CD14-positive monocyte (primary cell): ENCODE measurements at places on chromosomes 12 and 14. TPM values are rescaled to one million over a fixed set of nuclear protein-coding genes. Genes with fewer than 3 reads are reported as not detected.

DNA sequence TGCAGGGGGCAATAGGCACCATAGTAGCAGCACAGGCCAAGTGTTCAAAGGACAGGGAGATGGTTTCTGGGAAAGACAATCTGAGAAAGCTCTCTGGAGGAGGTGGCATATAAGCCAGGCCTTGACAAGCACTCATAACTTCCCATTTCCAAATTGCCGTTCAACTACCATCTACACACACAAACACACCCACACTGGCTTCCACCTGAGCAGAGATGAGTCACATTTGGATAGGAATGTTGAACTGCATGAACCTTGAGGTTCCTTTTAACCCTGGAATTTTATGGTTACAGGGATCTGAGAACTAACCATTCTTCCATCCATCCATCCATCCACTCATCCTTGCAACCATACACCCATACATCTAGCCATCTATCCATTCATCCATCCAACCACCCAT is 86.6 kb downstream of the KSR2 start:
- no peak overlapping the region for H3K27ac ChIP-seq
- H3K36me3 ChIP-seq, result no peaks in the 10 kb centered on the region

GRCh38 chr14:32366256-32366879 is 37.3 kb downstream of the AKAP6 start:
- H3K4me1 ChIP-seq, result no peaks in the 10 kb centered on the region
- H3K27ac ChIP-seq, result no peak overlapping the region
- DNase-seq, result no peak
- H3K27me3 ChIP-seq, result no peaks in the 10 kb centered on the region
- H3K4me3 ChIP-seq, result no peak overlapping the region

DNA sequence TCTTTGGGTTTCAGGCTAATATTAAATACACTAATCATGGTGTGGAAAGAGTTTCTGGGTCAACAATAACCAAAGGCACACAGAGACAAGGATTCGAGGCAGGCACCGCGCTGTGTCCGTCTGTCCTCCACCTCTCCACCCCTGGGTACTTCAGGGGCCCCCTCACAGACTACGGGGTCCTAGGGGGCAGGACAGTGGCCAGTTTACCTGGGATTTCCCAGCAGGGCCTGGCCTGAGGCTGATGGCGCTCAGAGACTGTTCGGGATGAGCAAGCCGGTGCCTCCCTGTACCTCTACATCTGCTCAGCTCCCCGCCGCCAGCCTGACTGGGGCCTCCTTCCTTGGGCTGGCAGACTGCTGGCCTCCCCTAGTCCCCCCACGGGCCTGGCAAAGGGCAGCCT is 18.1 kb upstream of the EIF5 start:
- H3K36me3 ChIP-seq, result no peaks in the 10 kb centered on the region
- H3K27ac ChIP-seq, result no peak overlapping the region
- no peaks in the 10 kb centered on the region for H3K27me3 ChIP-seq
- no peak overlapping the region for H3K4me3 ChIP-seq

Gene TEX52
- polyA plus RNA-seq, result not detected

DNA sequence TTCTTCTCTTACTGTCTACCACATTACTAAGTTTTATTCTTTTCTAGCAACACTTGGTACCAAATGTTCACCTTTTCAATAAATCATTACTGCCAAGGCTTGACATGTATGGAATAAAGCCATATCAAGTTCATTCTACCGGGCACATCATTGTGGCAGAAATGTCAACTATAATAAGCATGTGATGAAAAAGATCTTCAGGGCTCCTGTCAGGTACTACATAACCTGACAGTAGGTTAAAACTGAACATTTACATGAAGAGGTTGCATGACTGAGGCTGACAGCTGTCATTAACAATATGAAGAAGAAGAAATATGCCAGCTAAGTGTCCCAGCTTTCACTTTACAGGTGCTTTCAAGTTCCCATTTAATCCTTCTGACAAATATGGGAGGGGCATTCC is 178.9 kb downstream of the KCNH5 start:
- H3K27me3 ChIP-seq, result no peaks in the 10 kb centered on the region
- H3K36me3 ChIP-seq, result no peaks in the 10 kb centered on the region
- H3K27ac ChIP-seq, result no peak overlapping the region
- no peaks in the 10 kb centered on the region for H3K4me1 ChIP-seq
- no peak for DNase-seq
- H3K4me3 ChIP-seq, result no peak overlapping the region

DNA sequence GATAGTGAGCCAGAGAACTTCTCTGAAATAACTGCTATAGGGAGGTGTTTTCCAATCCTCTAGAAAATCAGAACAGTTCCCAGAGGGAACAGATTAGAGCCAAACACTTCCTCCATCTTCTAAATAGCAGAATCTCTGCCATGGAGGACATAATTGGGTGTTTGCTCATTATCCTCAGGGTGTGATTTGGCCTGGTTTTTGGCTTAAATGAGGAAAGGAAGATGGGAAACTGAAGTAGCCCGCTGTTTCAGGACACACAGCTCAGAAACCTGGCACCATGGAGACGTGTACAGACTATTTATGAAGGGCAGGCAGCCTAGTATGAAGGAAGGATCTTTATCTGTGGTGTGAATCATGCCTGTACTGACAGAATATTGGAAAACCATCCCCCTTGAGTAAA is 231.7 kb upstream of the PRKD1 start:
- H3K27me3 ChIP-seq, result no peaks in the 10 kb centered on the region
- H3K36me3 ChIP-seq, result no peaks in the 10 kb centered on the region
- H3K4me3 ChIP-seq, result no peak overlapping the region
- no peak for DNase-seq

DNA sequence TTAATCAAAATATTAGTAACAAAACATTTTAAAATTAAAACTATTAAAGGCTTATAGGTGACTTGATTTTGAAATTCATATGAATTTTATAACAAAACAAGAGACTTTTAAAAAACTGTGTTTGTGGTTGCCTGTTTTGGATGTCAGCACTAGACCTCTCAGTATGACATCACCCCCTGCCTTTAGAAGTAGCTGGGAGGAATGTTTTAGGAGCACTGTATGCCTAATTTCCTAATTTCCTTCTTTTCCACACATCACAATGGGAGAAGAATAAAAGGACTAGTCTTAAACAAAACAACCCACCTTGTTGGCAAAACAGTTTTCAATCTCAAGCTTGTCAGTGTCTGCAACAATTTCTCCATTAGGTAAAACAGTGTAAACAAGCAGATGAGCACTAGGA is 48.1 kb upstream of the PZP start:
- no peak overlapping the region for H3K27ac ChIP-seq
- H3K36me3 ChIP-seq, result no peaks in the 10 kb centered on the region
- H3K27me3 ChIP-seq, result no peaks in the 10 kb centered on the region

- no peak overlapping the region for H3K4me3 ChIP-seq
- no peak for DNase-seq
- no peaks in the 10 kb centered on the region for H3K36me3 ChIP-seq
- no peaks in the 10 kb centered on the region for H3K4me1 ChIP-seq
These were observed 11.9 kb upstream of the SLC2A13 start for GRCh38 chr12:40117818-40118217.

- no peak overlapping the region for H3K27ac ChIP-seq
- H3K36me3 ChIP-seq, result no peaks in the 10 kb centered on the region
- no peaks in the 10 kb centered on the region for H3K4me1 ChIP-seq
- H3K4me3 ChIP-seq, result no peak overlapping the region
These were observed 194.8 kb downstream of the CAPZA3 start for GRCh38 chr12:18932715-18933114.

DNA sequence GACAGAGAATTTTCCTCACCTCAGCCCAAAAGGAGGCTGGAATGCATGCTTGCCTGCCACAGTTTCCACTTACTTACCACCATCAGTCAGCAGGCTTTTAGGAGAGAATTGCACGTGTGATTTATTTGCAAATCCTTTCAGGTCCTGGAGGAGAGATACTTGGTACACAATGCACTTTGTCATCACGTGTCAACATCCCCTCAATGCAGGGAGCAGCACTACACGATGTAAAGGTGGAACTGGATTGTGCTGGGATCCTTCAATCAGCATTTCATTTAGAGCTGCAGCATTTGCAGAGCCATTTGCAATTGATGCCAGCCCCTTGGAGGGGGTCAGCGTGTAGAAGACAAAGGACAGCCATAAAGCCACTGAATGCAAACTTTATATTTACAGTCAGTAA is 218.1 kb downstream of the GLT1D1 start:
- DNase-seq, result no peak
- no peaks in the 10 kb centered on the region for H3K36me3 ChIP-seq
- H3K4me3 ChIP-seq, result no peak overlapping the region
- H3K27me3 ChIP-seq, result no peaks in the 10 kb centered on the region
- no peak overlapping the region for H3K27ac ChIP-seq

GRCh38 chr14:70981000-70981952 is 74.0 kb downstream of the PCNX1 start:
- H3K27ac ChIP-seq, result no peak overlapping the region
- peaks cover 49% of the 10 kb centered on the region for H3K36me3 ChIP-seq
- DNase-seq, result peak; percentile 17
- H3K4me1 ChIP-seq, result peaks cover 8% of the 10 kb centered on the region

GRCh38 chr12:90020881-90021280 is 312.2 kb upstream of the ATP2B1 start:
- no peaks in the 10 kb centered on the region for H3K4me1 ChIP-seq
- H3K4me3 ChIP-seq, result no peak overlapping the region
- H3K27me3 ChIP-seq, result no peaks in the 10 kb centered on the region

DNA sequence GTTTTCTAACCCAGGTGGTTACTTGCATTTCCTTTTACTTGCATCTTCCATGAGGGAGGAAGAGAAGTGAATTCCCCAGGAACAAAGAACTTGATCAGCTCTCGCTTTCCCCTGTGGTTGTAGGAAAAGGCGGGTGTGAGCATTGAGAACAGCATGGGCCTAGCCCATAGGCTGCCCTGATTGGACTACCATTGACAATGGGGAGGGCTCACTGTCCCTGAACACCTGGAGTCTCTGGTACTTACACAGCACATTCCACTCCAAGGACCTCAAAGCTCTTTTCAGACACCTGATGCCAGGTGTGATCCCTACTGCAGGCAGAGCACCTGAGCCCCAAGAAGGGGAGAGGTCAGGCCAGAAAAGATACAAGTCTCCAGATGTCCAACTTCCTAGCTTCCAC is 25.0 kb downstream of the MAX start:
- no peaks in the 10 kb centered on the region for H3K27me3 ChIP-seq
- H3K4me3 ChIP-seq, result no peak overlapping the region
- DNase-seq, result no peak
- peaks cover 95% of the 10 kb centered on the region for H3K4me1 ChIP-seq

Gene GSG1
- not detected in 2 replicates for polyA plus RNA-seq

DNA sequence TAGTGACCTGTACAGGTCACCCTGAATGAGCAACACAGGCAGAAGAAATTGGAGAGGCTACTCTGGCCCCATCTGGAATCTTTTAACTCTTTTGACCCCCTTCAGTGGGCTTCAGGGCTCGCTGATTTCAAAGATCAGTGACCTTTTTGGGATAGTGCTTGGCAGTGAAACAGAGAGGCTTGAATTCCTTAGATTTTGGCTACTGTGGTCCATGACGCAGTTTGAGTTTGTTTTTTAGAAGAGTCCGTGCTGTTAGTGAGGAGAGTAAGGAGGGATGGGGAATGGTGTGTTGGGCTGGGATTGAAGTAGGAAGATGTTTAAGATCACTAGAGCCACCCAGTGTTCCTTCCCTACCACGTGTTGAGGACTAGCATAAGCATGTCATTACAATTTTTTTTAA is 16.5 kb downstream of the TMEM30B start:
- no peak overlapping the region for H3K4me3 ChIP-seq
- H3K36me3 ChIP-seq, result no peaks in the 10 kb centered on the region
- no peak overlapping the region for H3K27ac ChIP-seq
- H3K27me3 ChIP-seq, result peaks cover 4% of the 10 kb centered on the region

GRCh38 chr14:98984719-98985041 is 287.3 kb downstream of the BCL11B start:
- H3K4me3 ChIP-seq, result no peak overlapping the region
- no peak for DNase-seq
- H3K27ac ChIP-seq, result no peak overlapping the region
- no peaks in the 10 kb centered on the region for H3K36me3 ChIP-seq
- H3K4me1 ChIP-seq, result no peaks in the 10 kb centered on the region

Gene IL26
- polyA plus RNA-seq, result not detected

GRCh38 chr14:60485598-60486251 is at the start of gene C14orf39:
Gene C14orf39 (minus strand): TSS chr14:60486063. CDS start chr14:60485078, 985 bp downstream.
- no peak for DNase-seq
- no peak within 1 kb of the TSS for H3K4me3 ChIP-seq
- peaks cover 70% of the 10 kb centered on the region for H3K27me3 ChIP-seq
- H3K36me3 ChIP-seq, result no peaks in the 10 kb centered on the region

GRCh38 chr12:31301311-31301710 is 24.6 kb downstream of the SINHCAF start:
- H3K27ac ChIP-seq, result no peak overlapping the region
- H3K27me3 ChIP-seq, result no peaks in the 10 kb centered on the region
- DNase-seq, result no peak
- peaks cover 75% of the 10 kb centered on the region for H3K36me3 ChIP-seq
- H3K4me3 ChIP-seq, result no peak overlapping the region

- DNase-seq, result no peak
- no peaks in the 10 kb centered on the region for H3K27me3 ChIP-seq
- no peaks in the 10 kb centered on the region for H3K4me1 ChIP-seq
- H3K27ac ChIP-seq, result no peak overlapping the region
- no peak overlapping the region for H3K4me3 ChIP-seq
These were observed 69.6 kb downstream of the GALNT8 start for GRCh38 chr12:4789776-4790175.

DNA sequence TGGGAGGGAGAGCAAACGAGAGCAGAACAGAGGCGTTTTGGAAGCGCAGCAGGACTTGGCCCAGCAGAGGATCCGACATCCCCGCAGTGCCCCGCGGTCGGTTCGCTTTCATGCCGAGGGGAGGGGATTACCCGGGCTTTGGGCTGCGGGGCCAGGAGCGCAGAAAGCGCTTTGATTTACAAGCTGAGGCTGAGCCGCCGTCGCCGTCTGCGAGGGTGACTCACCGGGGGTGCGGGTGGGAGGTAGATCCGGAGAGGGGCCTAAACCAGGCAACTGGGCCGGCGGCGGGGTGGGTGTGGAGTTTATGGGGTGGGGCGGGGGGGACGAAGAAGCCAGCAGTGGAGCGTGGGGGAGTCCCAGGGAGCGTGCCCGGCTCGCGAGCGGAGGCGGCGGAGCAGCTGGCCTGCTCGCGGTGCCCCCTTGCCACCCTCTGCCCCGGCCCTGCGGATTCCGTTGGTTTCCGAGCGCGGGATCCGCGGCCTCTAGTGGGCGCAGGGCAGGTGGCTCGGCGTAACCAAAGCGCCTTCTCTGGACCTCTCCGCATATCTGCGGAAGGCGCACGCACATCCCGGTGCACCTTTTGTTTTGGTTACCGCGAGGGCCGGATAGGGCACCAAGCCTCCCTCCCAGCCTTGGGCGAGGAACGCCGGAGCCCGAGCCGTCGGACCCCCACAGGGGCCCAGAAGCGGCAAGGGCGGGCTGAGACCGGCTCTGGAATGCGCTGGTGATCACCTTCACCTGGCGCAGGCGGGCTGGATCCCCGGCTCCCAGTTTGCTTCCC is 2.6 kb downstream of the SIX4 start:
- H3K4me3 ChIP-seq, result no peak overlapping the region
- no peak for DNase-seq
- no peaks in the 10 kb centered on the region for H3K36me3 ChIP-seq
- no peak overlapping the region for H3K27ac ChIP-seq
- peaks cover 23% of the 10 kb centered on the region for H3K4me1 ChIP-seq

- DNase-seq, result no peak
- H3K27me3 ChIP-seq, result no peaks in the 10 kb centered on the region
- no peak overlapping the region for H3K27ac ChIP-seq
- no peaks in the 10 kb centered on the region for H3K36me3 ChIP-seq
- peaks cover 21% of the 10 kb centered on the region for H3K4me1 ChIP-seq
These were observed 25.9 kb downstream of the SYNDIG1L start for GRCh38 chr14:74400031-74400685.
